ENCODE measurements at places on chromosomes 6 and 20.

DNA sequence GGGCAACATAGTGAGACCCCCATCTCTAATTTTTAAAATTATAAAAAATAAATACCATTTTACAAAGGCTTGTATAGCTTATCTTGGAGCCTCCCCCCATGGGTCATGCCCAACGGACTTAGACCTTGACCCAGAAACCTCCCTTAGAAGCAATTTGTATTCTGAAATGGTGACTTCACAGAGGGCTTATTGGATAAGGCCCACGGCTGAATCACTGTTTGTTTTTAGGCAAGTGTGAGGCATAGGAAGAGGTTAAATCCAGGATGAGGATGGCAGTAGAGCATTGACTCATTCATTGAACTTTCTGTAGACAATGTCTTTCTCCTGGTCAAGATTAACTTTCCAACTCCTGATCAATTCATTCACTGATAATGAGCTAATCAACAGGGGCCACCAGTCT, 6.2 kb upstream of the SNAI1 start:
- DNase-seq = no peak

DNA sequence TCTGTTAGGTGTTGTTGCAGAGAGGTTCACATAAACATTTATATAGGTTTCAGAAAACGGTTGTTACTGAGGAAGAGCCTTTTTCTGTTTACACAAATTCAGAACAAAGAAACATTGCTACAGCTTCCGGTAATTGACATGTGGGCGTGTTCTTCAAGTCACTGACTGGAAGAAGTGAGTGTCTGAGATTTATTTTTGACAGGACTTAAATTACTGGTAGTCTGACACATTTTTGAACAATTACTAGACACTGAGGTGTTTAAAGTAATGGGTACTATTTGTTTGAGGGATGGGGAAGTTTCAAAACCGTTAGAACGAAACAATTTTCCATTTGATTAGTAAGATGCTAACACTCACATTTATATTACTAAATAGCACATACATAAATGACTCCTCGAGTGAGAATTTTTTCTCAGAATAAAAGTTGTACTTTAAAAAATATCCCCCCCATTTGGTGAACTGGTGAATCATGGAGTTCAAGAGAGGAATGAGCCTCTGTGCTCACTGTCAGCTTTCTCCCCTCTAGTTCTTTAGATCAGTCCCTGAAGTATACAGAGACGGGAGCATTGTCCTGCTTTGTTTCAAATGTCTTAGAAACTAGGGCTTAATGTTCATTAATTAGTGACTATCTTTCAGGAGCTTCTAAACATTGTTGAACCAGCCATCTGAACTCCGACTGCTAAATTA, 98.7 kb downstream of the TSHZ2 start:
- DNase-seq = no peak

- no peak for DNase-seq
These were observed 97.3 kb downstream of the CDKAL1 start for GRCh38 chr6:20631549-20631924.

- DNase-seq = no peak
These were observed 85.9 kb downstream of the THBS2 start for GRCh38 chr6:169167581-169168301.

DNA sequence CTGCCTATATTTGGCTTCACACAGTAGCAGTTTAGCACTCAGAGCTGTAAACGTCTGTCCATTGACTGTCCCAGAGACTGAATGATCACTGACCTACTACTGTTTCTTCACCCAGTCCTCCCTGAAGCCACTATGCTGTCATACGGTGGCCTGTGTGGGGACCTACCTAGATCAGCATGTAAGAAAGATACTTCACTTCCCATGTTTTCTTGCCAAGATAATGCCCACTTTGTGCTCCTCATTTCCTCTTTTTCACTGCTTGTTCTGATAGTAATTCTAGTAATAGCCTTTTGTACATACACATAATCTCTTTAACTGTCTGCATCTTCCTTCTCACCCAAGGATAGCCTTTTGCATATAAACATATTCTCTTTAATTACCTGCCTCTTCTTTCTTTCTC, 109.9 kb upstream of the TIAM2 start:
- no peak for DNase-seq

DNA sequence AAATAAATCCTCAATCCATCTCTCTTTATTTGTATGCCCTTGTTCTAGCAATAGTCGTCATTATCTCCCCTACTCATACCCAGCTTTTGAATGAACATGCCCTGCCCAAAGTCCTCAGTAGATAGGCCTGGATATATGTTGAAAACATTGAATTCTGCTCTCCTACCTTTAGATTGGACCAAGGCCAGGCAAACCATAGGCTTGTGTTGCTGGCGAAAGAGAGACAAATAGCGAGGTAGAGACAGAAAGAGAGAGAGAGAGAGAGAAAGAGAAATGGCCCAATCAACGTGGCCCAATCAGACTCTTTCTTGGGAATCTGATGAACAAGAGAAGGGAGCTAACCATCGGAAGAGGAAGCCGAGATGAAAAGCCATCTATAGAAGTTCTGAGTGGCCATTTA, 45.2 kb downstream of the NEDD9 start:
- no peak for DNase-seq

- DNase-seq = no peak
These were observed 29.1 kb downstream of the ZDHHC14 start for GRCh38 chr6:157410045-157410444.

DNA sequence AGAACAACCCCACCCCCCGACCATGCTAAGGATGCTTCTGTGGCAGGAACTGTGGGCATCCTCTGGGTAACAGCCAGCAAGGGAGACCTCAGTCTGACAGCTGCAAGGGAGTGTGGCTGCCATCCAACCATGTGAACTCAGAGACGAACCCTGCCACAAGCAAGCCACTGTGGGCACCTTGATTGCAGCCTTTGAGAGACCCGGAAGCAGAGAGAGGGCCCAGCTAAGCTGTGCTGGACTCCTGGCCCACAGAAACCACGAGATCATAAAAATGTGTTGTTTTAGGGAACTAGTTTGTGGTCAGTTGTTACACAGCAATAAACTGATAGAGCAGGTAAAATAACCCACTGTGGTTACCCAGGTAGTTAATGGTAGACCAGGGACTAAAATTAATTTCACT, 414.6 kb downstream of the CDH26 start:
- no peak for DNase-seq

DNA sequence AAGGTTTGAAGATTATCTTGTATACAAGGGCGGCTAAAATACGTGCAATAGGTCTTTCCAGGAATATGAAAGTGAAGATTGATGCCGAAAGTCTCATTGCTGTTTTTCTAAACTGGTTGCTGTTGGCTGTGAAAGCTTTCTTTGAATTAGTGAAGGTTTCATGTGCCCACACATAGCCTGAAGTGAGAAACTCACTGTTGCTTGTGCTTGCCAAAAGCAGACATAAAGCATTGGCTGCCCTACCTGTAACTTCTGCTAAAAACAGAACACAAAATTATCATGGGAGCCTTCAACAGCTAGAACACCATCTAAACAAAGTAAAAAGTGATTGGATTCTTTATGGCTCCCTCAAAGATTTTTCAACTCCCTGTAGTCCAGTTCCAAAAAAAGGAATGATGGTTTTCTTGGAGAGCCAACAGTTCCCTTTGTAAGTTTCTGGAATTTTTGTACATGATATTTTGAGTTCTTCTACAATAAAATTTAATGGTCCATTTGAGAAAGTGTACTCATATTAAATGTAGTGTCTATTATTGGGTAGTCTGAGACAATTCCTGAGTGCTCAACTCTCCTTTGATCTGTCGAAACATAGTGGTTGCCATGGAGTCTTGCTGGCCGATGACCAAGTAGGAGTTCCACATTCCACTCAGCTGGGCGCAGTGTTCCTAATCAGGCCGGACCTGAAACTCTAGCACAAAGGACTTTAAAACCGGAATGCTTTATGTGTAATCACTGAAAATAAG, 68.5 kb downstream of the PLEKHG1 start:
- no peak for DNase-seq

DNA sequence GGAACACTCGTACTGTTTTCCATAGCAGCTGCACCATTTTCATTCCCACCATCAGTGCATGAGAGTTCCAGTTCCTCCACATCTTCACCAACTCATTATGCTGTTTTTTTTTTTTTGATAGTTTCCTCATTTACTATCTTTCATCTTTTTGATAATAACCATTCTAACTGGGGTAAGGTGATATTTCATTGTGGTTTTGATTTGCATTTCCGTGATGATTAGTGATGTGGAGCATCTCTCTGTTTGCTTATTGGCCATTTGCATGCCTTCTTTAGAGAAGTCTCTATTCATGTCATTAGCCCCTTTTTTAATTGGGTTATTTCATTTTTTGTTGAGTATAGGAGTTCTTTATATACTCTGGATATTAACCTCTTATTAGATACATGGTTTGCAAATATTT, 25.9 kb downstream of the ACTR5 start:
- DNase-seq = no peak

DNA sequence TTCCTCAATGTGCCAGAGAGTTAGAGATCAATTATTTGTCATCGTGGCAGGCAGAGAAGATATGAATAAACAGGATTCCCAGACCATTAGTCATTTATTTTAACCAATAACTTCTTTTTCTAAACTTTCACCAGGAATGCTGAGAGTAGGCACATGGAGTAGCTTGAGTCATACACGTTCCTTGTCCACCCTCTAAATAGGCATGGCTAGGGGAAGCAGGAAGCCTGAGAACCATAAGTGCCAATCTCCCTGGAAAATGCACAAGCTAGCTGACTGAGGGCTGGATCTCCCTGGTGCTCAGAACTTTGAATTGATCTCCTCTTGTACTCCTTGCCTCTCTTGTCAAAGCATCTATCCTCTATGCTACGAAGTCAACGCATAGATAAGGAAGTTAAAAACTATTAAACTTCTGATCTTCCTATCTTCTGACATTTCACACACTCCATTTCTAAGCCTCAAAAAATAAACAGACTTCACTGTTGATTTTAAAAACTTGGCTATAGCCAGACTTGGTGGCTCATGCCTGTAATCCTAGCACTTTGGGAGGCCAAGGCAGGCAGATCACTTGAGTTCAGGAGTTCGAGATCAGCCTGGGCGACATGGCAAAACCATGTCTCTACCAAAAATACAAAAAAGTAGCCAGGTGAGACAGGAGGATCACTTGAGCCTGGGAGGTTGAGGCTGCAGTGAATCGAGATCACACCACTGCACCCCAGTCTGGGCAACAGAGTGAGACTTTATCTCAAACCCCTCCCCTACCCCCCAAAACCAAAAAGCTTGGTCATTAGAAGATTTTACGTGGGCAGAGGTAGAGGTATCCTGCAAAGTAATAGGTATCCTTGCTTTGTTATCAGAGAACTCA, 11.8 kb downstream of the ADTRP start:
- DNase-seq = no peak

Measured in AML-193 (cell line).